A549 treated with CORT108297 at 1 μM for 4 hours (cell line): ENCODE measurements at places on chromosomes 6 and 20. TPM values are rescaled to one million over a fixed set of nuclear protein-coding genes. Genes with fewer than 3 reads are reported as not detected.

Gene EMILIN3
- 0.27 to 0.55 TPM (median 0.50 TPM) in 5 replicates for total RNA-seq

Gene REM1
- total RNA-seq, result 0.12 to 0.23 TPM (median 0.13 TPM) in 5 replicates

Gene TFAP2A
- 14.3 to 17.6 TPM (median 16.4 TPM) in 5 replicates for total RNA-seq

Gene ULBP2
- total RNA-seq, result 3.2 to 4.1 TPM (median 3.9 TPM) in 5 replicates

Gene CALHM5
- total RNA-seq, result 0.04 to 0.10 TPM (median 0.06 TPM) in 5 replicates

Gene CLIC5
- total RNA-seq, result not detected in 5 replicates
